ENCODE measurements at places on chromosomes 5 and 9.
A peak's percentile ranks its signal among the peaks of the same experiment; 100 is the strongest.

DNA sequence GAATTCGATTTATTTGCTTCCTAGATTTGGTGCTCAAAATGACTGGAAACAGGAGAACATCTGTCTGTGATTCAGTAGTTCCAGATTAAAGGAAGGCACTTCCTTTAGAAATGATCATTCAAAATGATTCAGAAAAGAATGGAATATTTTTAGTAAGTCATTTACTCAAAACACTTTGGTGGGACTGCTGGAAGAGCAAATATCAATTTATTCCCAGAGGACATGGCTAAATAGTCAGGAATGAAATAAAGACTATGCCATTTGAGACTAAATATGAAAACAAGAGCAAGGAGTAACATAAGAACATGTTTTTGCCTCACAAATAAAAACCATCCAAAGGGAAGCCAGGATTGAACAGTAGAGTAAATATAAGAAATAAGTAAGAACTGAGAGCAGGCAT lies 138.6 kb upstream of the RASA1 start:
- no peak for DNase-seq

DNA sequence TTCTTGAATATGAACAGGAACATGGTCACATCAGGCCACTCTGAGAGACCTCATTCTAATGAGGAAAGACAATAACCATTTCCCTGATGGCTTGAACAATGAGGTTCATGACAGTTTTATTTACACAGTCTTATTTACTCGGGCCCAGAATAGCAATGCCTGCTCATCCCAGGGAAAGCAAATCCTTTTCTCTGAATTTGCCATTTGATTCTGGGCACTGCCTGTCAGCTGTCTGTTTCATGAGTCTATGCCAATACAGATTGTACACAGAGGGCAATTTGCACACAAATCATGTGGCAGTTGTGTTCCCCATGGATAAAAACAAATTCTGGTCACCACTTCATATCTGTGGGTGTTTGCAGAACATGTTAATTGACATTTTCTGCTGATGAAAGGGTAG lies 492.5 kb downstream of the ACTL7B start:
- DNase-seq, result no peak

- DNase-seq, result peak; percentile 64
These were observed 642 bp upstream of the ITGA1 start for GRCh38 chr5:52786949-52787599.

DNA sequence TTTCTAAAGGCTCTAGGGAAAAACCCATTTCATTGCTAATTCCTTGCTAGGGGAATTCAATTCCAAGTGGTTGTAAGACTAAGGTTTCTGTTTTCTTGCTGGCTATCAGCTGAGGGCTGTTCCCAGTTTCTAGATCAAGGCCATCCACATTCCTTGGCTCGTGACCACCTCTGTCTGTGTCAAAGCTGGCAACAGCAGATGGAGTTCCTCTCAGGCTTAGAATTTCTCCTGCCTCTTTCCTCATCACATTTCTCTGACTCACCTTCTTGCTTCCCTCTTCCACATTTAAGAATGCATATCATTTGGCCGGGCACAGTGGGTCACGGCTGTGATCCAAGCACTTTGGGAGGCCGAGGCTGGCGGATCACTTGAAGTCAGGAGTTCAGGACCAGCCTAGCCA lies 19.0 kb downstream of the DAB2IP start:
- no peak for DNase-seq

DNA sequence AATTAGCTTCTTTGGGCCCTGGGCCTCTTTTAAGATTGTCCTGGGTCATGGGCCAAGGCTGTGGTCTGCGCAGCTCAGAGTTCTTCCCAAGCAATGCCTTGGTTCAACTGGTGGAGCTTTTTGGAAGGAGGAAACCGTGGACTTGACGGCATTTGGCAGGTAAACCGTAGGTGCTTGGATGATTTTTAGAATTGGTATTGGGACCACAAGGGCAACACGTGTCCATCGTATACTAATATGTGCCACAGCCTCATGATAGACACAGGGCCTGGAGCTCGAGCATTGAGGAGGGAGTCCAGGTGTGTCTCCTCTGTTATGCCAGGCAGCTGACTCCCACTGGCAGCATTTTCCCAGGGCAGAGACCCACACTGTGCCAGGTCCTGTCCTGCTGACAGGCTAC lies 120.9 kb upstream of the PITX1 start:
- no peak for DNase-seq

DNA sequence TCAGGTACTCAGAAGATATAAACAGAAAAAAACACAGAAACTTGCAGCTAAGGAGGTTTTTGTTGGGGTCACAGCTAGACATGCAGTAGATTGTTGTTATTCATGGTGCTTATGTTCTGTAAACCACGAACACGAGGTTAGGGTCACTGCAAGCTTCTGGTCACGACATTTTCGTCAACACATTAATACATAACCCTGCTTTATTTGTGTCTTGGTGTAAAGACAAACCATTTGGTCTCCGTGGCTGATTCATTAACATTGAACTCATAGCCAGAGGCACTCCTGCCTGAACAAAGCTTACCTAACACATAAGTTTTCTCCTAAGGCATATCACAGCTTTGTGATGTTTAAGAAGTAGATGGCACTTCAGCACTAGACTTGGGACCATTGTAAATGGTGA lies 16.9 kb downstream of the TEK start:
- DNase-seq, result no peak

Data from CD8-positive, alpha-beta T cell (primary cell).